ENCODE measurements at places on chromosomes 7 and 10.

DNA sequence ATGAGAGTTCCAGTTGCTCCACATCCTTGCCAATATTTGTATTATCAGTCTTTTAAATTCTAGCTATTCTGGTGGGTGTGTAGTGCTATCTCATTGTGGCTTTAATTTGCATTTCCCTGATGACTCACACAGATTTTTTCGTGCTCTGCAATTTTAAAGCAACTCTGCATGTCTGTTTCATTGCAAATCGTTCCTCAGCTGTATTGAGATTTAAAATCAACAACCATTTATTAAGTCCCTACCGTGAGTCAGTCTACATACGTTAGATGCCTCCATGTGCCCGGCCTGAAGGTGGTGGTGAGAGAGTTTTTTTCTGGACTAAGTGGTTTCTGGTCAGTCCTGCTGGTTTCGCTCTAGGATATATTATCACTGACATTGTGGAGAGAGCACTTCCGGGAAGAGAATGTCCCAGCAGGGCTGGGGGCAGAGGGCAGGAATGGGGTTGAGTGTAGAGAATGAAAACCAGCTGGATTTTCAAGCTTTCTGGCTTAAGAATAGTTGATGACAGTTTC is 8.4 kb upstream of the HYCC1 start:
- no peak for DNase-seq

DNA sequence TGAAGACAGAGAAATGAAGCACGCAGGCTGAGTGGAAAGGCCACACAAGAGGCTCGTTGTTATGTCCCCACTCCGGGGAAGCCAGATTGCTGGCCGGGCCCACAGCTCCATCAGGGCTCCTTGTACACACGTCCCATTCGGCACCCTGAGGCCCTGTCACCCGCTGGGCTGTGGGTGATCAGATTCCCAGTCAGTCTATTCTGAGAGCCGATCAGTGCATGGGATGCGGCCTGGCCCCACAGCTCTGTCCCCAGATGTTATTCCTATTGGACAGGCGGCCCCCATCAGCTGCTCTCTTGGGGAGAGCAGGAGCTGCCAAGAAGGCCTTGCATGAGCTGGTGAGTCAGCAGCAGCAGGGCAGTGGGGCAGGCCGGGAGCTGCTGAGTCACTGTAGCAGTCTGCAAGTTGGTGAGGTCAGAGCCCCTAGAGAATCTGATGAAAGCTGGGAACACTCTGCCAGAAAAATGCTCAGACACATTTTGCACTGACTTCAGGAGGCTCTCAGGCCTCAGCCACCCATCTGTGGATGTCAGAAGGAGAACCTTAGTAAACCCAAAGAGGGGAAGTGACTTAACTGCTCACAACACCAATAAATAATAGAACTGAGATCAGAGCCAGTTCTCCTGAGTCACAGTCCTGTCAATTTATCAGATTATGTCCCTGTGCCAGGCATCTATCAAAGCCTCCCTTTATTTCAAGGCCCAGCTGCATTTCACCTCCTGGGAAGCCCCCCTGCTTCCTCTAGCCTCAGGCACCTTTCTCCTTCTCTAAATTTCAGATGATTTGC is 9.4 kb upstream of the PSAP start:
- DNase-seq: peak; percentile 94

DNA sequence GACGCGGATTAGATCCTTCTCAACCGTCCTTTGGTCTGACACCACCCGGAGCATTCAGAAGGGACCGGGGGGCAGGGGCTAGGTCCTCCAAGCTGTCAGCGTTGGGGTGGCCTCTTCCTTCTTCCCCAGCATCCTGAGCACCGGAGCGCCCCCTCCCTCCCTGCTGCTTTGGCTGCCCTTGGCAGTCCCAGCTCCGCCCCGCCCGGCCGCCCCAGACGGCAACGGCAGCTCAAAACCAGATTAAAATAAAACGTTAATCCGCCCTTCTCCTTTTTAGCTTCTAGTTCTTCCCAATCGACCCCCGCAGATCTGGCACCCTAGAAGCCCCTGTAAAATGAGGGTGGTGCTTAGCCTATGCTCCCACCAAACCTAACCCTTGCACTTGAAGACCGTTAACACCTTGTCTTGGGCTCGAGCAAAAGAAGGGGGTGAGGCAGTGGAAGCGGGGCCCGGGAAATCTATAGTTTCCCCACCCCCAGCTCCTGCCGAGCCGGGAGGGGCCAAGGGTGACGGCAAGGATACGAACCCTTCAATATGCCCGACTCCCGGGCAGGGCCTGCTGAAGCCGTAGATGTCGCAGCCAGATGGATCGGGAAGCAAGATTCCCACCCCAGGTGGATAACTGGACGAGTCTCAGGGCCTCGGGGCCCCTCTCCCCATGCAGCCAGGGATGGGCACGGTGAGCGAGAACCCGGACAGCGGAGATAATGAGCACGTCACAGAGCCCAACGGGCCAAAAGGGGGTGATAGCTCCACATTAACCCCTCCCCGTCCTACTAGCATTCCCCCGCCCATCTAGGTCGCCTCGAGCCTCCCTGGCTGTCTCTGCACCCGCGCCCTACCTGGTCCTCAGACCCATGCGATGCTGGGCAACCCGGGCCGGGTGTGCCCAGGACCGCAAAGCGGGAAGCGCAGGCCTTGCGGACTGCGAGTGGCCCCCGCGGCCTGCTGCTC is 169.7 kb downstream of the NRF1 start:
- no peak for DNase-seq

- DNase-seq: no peak
These were observed 35.9 kb upstream of the CACNB2 start for GRCh38 chr10:18104223-18104872.

DNA sequence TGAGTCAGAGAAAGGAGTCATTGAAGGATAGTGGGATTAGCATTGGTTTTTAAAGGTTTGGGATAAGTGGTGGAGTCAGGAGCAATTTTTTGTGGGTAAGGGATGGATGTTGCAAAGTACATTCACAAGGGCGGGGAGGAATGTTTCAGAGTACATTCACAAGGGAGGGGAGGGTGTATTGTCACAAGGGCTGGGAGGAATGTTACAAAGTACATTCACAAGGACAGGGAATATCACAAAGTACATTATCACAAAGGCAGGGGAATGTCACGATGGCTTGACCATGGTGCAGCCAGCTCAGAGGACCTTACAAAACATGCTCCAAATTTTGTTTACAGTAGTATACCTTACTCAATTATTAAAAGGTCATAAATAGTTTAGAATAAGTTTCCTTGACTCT is 30.3 kb downstream of the C1GALT1 start:
- DNase-seq: no peak

DNA sequence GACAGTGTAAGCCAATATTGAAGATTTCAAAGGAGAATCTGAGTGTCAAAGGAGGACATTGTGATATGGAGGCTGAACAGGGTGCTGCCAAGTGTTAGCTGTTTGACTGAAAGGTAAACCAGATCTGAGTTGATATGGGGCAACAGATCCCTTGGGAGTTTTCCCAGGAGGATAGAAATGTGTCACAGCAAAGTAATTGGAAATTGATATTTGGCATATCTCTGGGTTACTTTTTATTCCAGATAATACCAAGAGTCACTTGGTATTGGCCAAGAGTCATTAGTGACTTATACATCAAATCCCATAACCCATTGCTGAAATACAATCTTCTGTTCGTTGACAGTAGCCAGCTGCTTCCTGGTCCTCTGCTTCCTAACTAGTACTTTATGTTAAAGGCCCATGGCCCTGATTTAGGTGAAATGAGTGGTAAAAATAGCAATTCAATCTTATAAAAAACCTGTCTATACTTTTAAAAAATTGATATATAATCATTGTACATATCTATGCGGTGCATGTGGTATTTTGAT is 922.9 kb downstream of the LRMDA start:
- DNase-seq: no peak

DNA sequence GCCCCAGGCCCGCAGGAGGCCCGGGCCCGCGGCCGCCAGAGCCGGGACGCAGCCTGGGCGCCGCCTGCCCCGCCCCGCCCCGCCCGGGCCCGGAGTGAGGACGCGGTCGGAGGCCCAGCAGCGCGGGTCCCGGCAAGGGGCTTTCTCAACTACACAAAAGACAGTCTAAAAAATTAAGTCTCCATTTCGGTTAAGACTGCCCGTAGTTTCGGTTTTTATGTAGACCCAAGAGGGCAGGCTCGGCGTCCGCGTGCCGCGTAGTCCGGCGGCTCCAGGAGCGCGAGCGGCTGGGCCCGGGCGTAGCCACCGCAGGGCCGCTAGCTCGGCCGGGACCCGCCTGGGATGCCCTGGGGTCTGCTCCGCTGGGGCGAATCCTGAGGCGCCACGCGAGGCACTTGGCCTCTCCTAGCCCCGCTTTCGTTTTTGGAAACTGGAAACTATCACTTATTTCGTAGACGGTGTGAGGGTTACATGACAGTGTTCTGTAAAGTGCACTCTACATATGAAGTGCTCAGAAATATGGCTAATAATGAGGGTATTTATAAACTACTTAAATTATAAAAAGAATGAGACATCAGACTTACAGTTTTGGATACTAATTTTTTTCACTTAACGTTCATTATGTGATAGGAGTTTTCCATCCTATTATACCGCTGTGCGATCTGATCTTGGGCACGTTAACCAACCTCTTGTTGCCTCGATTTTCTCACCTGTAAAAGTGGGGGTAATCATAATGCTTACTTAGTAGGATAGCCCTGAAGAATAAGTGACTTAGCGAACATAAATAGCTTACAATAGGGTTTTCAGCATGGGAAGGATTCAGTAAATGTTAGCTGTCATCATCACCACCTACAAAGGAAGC is 573 bp downstream of the BLVRA start:
- no peak for DNase-seq

GRCh38 chr10:130138479-130138866 is 2.3 kb downstream of the GLRX3 start:
- DNase-seq: no peak

GRCh38 chr7:151695951-151696541 is 176.4 kb upstream of the RHEB start:
- DNase-seq: no peak

DNA sequence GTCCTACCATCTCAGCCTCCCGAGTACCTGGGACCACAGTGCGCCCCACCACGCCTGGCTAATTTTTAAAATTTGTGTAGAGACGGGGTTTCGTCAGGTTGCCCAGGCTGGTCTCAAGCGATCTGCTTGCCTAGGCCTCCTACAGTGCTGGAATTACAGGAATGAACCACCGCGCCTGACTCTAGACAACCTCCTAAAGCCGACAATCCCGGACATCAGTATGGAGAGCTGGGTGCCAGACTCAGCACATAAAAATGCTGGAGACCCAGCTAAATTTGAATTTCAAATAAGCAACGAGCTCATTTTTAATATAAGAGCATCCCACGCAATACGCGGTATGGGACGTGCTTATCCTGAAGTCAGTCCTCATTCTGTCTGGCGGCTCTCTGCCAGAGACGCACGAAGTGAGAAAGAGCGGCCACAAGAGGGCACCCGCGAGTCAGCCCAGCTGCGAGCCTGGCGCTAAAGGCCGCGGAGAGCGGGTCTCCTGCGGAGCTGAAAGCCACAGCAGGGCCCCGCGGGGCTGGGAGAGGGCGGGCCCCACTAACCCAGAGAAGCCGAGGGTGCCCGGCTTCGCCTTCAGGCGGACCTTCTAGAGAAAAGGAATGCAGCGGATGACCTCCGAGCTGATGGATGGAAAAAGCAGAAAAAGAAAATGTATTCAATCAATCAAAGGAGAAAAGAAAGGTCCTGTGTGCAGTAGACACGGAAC is 7.0 kb downstream of the CALY start:
- no peak for DNase-seq

DNA sequence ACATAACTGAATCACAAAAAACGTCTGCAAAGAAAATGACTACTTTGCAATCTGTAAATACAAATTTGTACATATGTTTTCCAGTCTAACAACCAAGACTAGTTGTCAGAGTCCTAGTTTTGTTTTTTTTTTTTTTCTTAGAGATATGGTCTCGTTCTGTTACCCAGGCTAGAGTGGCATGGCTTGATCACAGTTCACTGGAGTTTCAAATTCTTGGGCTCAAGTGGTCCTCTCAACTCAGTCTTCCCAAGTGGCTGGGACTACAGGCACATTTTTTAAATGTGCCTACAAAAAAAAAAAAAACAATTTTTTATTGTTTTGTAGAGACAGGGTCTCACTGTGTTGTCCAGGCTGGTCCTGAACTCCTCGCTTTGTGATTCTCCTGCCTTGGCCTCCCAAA is 70.8 kb downstream of the ORC5 start:
- no peak for DNase-seq

GRCh38 chr7:150974468-150975391 is 3.4 kb downstream of the KCNH2 start:
- no peak for DNase-seq

- no peak for DNase-seq
These were observed 57.2 kb downstream of the SLC16A12 start for GRCh38 chr10:89478085-89478738.

DNA sequence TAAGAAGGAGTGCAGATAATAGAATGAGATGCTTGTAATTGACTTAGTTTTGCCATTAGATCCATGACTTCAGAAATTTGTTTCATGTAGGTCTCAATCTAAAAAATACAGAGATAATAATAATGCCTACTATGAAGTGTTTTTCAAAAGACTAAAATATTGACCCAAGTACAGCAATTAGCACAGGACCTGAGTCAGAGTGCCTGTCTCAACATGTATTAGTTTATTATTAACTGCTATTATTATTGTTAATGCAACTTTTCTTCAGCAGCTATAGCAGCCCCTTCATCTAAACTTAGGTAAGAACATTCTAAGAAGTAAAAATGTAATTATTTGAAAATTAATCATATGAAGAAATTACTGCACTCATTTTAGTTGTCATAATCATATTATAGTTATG is 82.9 kb upstream of the HGF start:
- DNase-seq: no peak

- no peak for DNase-seq
These were observed 74.1 kb downstream of the ADD3 start for GRCh38 chr10:110081911-110082310.

GRCh38 chr10:112960151-112960681 is 10.2 kb downstream of the TCF7L2 start:
- DNase-seq: no peak

GRCh38 chr10:116557305-116557880 is 11.7 kb downstream of the PNLIP start:
- DNase-seq: no peak

GRCh38 chr10:79445977-79446757 is 743 bp upstream of the ZCCHC24 start:
- DNase-seq: no peak

GRCh38 chr7:76506081-76506440 is 4.3 kb upstream of the UPK3B start:
- DNase-seq: no peak

DNA sequence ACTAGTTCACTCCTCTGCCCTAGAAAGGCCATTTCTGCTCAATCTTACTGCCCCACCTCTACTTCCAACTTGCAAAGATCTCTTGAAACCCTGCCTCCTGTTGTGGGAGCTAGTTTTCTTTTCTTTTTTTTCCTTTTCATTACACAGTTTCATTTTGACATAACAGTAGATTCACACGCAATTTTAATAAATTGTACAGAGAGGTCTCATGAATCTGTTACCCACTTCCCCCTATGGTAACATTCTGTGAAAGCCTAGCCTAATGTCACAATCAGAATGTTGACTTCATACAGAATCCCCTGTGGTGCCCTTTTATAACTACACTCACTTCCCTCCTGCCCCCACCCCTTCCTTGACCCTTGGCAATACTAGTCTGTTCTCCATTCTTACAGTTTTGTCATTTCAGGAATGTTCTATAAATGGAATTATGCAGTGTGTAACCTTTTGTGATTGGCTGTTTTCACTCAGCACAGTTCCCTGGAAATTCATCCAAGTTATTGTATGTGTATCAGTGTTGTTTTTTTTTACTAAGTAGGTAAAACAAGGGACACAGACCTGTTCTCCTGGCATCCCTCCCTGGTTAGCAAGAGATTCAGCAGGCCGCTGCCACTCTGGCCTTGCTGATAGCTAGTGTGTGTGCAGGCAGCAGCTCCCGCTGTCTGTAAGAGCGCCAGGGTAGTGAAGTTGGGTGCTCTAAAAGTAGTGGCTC is 21.5 kb downstream of the CHST3 start:
- no peak for DNase-seq

GRCh38 chr7:107446531-107446930 is 23.3 kb upstream of the GPR22 start:
- no peak for DNase-seq

Data from NCI-H446 treated with DMSO at 0.1 percent for 48 hours (cell line).